ENCODE measurements at places on chromosomes 12 and 14.

GRCh38 chr14:23286902-23287479 lies 1.1 kb upstream of the HOMEZ start:
- no peak for DNase-seq

DNA sequence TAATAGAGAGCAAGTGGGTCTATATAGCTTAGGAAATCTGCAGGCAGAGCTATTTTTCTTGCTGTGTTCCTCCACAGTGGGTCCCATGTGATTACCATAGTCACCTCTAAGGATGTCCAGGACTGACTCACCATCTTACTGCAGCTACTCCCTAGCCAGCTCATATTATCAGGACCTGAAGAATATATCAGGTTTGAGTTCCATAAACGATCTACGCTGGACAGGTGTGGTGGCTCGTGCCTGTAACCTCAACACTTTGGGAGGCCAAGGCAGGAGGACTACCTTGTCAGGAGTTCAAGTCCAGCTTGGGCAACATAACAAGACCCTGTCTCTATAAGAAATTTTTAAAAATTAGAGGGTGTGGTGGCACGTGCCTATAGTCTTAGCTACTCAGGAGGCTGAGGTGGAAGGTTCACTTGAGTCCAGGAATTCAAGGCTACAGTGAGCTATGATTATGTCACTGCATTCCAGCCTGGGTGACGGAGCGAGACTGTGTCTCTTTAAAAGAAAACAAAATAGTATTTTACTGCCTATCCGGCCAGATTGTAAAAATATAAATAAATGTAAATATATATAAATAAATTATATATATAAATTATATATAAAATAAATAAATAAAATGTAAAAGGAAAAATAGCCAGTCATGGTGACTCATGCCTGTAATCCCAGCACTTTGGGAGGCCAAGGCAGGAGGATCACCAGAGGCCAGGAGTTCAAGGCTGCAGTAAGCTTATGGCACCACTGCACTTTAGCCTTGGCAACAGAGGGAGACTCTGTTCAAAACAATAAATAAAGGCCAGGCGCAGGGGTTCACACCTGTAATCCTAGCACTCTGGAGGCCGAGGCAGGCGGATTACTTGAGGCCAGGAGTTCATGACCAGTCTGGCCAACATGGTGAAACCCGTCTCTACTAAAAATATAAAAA lies 6.9 kb upstream of the SPRYD4 start:
- no peak for DNase-seq

DNA sequence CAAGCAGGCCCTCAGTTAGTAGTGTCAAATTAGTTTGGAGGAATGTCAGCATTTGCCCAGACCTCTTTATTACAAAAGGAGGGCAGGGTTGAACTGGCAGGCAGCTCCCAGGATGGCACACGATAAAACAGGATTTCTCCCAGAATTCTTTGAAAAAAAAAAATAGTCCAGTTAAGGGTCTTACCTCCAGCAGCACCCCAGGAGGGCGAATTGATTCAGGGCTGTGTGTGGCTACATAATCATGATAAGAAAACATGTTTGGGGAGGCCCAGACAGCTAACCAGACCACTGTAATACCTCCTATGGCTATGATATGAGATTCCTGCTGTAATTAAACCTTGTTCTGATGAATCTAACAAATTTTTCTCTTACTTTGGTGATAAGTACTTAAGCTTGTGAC lies 38.8 kb upstream of the NT5DC3 start:
- DNase-seq: no peak

DNA sequence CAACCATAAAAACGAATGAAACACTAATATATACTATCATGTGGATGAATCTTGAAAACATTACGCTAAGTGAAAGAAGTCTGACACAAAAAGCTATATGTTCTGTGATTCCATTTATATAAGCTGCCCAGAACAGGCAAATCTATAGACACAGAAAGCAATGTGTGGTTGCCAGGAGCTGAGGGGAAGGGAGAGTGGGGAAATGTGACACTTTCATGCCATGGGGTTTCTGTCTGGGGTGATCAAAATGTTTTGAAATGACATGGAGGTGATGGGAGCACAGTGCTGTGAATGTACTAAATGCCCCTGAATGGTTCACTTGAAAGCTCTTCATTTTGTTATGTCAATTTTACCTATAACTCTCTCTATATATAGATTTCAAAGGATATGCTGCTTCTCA lies 30.1 kb downstream of the ATG14 start:
- no peak for DNase-seq

GRCh38 chr12:38775457-38775856 lies 129.9 kb downstream of the CPNE8 start:
- no peak for DNase-seq

DNA sequence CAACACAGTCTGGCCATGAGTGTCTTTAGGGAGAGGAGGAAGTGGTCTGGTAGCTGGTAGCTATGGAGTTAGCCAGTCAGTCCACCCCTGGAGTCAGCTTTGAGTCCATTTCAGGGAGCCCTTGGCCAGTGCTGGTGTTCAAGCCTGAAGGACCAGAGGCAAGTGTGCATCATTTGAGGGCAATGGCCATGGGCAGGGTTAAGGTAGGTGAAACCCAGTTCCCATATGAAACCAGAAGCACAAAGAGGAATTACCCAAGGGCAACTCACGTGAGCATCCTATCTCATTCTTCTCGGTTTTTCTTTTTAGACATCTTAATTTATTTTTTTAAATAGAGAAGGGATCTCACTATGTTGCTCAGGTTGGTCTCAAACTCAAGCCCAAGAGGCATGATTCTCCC lies 61.3 kb upstream of the ACTN1 start:
- no peak for DNase-seq

DNA sequence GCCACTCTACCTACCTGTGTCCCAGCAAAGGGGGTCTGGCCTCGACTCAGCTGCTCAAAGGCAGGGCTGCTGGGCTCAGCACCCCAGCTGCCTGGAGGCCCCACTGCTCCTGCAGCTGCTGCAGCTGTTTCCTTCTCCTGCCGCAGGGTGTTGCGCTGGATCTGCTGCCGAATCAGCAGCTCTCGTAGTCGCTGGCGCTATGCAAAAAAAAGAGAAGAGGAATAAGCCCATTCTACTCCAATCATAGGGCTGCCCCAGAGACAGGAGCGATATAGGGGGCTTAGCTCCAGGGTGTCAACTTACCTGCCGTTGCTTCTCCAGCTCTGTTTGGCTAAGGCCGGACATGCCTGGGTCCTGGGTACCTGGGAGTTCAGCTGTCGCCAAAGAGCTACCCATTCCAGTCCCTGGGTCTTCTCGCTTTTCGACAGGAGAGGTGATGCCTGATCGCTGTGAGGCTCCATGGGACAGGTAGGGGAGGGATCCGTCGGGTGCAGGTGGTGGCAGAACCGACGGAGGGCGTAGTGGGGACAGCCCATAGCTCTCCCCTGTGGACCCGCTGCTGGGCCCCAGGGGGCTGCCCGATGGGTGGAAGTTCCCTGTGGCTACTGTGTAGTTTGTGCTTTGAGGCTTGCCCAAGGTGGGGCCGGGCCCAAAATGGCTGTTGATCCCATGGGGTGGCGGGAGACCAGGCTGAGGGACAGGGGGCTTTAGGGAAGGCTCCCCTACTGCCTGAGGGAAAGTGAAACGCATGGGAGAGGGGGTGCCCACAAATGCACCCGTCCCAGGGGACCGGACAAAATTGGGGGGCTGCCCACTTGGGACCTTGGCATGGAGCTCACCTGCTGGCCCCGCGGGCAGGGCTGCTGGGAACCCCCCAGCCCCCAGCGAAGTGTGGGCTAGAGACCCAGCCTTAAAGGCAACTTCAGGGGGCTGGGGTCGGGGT lies 20.9 kb downstream of the KMT2D start:
- no peak for DNase-seq

GRCh38 chr12:15088105-15088504 lies 115.3 kb downstream of the PDE6H start:
- no peak for DNase-seq

DNA sequence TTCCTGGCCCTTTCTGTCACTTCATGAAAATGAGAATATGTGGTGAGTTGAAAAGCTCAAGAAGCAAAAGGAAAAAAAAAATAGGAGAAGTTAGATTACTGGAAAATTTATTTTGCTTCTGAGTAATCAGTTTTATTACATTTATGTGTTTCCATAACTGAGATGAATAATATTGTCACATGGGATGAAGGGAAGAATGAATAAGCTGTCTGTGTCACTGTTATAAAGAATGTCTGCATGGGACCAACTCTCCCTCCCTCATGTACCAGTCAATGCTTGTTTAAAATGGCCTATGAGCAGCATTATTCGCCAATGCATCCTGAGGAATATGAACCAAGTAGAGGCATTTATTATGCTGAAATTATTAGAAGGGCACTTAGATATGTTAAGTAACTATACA lies 246.3 kb downstream of the PRKD1 start:
- DNase-seq: no peak
